Bronchial smooth muscle cell (primary cell): ENCODE measurements at places on chromosomes 1 and 21. TPM values are rescaled to one million over a fixed set of nuclear protein-coding genes. Genes with fewer than 3 reads are reported as not detected.

PER3 gene
- 7.0 and 7.6 TPM in 2 replicates for total RNA-seq

OXCT2 gene
- 0.09 and 2.2 TPM in 2 replicates for total RNA-seq

ELAPOR1 gene
- total RNA-seq, result 0.43 and 0.95 TPM in 2 replicates

ASAP3 gene
- 95.2 and 107 TPM in 2 replicates for total RNA-seq

MYOCOS gene
- total RNA-seq, result under 0.01 TPM in 1 of 2 replicates, not detected in the other

AIRE gene
- total RNA-seq, result not detected in 2 replicates

AMIGO1 gene
- total RNA-seq, result 1.3 and 1.9 TPM in 2 replicates

SH2D1B gene
- under 0.01 TPM in 1 of 2 replicates, not detected in the other for total RNA-seq

AMY1B gene
- not detected in 2 replicates for total RNA-seq

ENSA gene
- 34.5 and 58.9 TPM in 2 replicates for total RNA-seq

WNT2B gene
- 4.6 and 5.7 TPM in 2 replicates for total RNA-seq

TMEM269 gene
- total RNA-seq, result under 0.01 TPM in 1 of 2 replicates, not detected in the other

FCN3 gene
- total RNA-seq, result not detected in 2 replicates

FCGR2B gene
- not detected in 2 replicates for total RNA-seq

PDZK1 gene
- total RNA-seq, result 0.69 and 1.7 TPM in 2 replicates

AIM2 gene
- not detected in 2 replicates for total RNA-seq

EIF2D gene
- total RNA-seq, result 45.6 and 56.8 TPM in 2 replicates

PRAMEF8 gene
- not detected in 2 replicates for total RNA-seq

FAM78B gene
- total RNA-seq, result 0.26 and 0.32 TPM in 2 replicates

LCE1A gene
- total RNA-seq, result not detected in 2 replicates

FOXJ3 gene
- 6.4 and 15.0 TPM in 2 replicates for total RNA-seq

NPR1 gene
- total RNA-seq, result 1.9 and 9.4 TPM in 2 replicates
